A549 (cell line): ENCODE measurements at places on chromosomes 1 and 21.

DNA sequence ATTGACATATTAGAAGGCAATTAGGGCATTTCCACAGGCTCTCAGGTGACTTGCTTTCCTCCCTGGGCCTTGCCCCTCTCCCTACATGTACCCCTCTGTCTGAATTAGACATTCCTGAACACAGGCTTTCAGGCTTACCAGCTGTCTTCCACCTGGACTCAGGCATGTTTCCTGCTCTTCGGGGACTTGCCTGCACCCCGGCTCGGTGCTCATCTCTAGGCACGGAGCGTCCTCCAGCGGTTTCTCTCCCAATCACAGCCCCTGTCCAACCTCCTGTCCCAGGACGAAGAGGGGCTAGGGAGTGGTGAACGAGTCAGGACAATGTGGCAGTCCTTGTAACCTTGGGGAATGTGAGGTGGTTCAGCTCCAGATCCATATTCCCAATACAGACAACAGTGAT, 4.2 kb downstream of the PROK1 start:
- DNase-seq, result no peak

DNA sequence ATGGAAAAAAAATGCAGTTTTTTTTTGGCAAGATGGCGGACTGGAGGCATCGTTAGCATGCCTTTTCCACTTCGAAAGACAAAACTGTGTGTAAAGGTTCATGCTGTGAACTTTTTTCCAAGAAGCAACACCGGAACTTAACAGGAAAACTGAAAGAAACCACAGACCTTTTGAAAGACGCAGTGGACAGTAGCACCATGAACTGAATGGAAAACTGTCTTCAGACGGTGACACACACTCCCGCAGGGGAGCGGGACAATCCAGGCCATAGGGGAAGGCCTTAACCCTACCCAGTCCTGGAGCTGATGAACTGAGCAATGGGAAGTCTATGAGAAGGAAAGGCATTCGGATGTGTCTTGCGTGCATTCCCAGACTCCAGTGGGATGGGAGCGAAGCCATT, 54.9 kb downstream of the NEK7 start:
- no peak for DNase-seq

DNA sequence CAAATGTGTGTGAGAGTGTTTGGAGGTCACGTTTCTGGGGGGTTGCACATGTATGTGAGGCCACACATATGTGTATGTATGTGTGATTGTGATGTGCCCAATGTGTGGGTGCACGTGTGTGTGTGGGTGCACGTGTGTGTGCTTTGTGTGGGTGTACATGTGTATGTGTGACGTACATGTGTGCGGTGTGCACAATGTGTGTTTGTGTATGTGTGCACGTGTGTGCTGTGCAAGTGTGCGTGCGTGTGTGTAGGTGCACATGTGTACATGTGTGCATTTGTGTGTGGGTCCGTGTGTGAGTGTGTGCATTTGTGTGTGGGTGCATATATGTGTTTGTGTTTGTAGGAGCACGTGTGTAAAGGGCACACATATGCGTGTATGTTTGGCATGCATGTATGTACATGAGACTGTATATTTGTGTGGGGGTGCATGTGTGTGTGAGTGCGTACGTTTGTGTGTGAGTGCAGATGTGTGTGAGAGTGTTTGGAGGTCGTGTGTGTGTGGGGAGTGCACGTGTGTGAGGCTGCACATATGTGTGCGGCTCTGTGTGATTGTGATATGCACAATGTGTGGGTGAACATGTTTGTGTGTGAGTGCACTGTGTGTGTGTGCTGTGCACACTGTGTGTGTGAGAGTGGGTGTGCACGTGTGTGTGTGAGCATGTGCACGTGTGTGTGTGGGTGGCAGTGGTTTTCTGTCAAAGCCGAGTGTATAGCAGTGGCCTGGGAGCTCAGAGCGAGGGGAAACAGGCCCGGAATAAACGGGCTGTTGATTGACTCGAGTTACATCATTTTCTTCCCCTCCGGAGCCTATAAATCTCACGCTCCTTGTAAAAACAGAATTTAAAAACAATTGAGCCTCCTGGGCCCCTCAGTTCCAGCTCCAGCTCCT, 132.7 kb upstream of the ARHGEF16 start:
- no peak for DNase-seq

DNA sequence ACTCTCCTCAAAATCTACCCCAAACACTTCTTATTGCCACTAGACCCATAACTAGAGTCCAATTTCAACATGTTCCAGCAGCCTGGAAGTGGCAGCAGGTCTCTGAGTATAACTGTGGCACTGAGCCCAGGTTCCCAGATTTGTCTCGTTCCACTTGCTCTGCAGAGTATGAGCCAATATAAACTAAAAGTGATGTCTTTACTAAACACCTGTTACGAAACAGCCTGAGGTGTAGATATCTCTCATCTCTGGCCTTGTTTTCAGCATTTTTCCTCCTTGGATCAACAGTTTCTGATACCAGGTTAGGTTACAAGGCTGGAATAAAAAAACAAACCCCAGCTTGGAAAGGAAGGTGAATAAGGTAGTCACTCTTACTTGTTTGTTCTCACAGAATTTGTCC, 25.2 kb upstream of the PRDX6 start:
- no peak for DNase-seq

DNA sequence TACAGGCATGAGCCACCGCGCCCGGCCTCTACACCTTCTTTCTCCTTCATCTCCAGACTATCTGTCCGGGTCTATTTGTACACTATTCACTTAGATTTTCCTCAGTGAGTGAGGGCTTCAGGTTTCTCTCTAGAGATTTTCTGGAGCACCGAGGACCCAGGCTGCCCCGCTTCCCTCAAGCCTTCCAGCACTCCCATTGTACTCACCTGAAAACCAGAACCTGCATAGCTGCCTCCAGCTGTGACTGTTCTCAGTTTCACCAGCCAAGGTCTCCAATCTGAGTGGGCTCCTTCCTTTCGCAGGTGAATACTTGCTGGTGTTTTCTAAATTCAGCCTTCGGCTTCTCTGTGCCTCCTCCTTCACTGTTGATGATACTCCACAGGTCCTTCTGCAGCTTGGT, 12.9 kb upstream of the DMAP1 start:
- no peak for DNase-seq

DNA sequence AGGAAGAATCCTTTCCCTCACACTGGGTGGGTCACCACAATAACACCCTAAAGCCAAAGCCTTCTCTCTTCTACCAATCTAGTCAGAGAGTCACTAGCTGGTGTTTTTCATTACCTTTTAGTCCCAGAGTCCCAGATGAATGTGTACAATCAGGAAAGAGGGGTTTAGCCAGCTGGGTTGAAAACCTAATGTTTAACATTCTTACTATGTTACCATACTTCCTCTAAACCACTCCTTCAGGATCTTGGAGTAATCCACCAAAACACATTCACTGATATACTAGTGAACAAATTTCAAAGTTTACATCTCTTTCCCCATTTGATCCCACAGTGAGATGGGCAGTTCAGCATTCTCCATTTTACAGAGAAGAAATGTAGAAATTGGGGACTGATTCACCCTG, 9.7 kb downstream of the LPAR3 start:
- DNase-seq, result no peak
